Endodermal cell (in vitro differentiated cells): ENCODE measurements at places on chromosomes 12 and 14. TPM values are rescaled to one million over a fixed set of nuclear protein-coding genes. Genes with fewer than 3 reads are reported as not detected.

The MAP3K12 gene
- total RNA-seq: 5.5 and 5.8 TPM in 2 replicates

The LRFN5 gene
- total RNA-seq: 1.8 and 3.2 TPM in 2 replicates

The GUCY2C gene
- total RNA-seq: 0.54 to 1.4 TPM (median 1.0 TPM) in 3 replicates

The DYNC1H1 gene
- total RNA-seq: 438 to 495 TPM (median 440 TPM) in 3 replicates

The SFSWAP gene
- total RNA-seq: 50.0 to 51.6 TPM (median 51.0 TPM) in 3 replicates

The TMCC3 gene
- total RNA-seq: 2.1 to 4.5 TPM (median 4.2 TPM) in 3 replicates

The FGF6 gene
- not detected in 3 replicates for total RNA-seq

The SLC25A47 gene
- not detected in 3 replicates for total RNA-seq

The LRP1-AS gene
- not detected in 2 replicates for total RNA-seq
